ENCODE measurements at places on chromosomes 16 and 17.
A peak's percentile ranks its signal among the peaks of the same experiment; 100 is the strongest.

DNA sequence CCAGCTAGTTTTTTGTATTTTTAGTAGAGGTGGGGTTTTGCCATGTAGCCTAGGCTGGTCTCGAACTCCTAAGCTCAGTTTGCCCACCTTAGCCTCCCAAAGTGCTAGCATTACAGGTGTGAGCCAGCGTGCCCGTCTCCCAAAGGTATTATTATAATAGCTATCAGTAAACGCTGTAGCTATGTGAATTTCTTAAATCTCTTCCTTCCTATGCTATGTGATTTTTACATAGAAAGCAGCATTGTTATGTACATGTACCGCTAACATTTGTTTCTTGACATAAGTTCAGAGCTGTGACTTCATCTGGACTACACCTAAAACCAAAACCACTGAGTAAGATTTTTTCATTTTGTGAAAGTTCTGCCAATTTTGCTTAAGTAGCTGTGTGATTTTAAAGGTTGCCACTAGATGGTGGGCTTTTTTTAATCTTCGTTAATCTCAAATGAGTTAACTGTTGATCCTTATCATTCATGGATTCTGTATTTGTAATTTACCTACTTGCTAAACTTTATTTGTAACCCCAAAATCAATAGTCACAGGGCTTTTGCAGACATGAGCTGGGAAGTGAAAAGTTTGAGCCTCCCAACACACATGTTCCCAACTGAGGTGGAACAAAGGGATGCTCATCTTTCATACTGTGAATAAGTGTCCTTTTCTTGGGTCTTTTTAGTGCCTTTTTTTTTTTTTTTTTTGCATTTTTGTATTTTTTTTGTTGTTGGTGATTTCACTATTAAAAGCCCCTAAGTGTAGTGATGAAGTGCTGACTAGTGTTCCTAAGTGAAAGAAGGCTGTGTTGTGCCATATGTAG lies 21.9 kb downstream of the PRKAR1A start:
- DNase-seq, result no peak

- no peak for DNase-seq
Observed at GRCh38 chr16:31641279-31641678, 113.6 kb downstream of the AHSP start.

DNA sequence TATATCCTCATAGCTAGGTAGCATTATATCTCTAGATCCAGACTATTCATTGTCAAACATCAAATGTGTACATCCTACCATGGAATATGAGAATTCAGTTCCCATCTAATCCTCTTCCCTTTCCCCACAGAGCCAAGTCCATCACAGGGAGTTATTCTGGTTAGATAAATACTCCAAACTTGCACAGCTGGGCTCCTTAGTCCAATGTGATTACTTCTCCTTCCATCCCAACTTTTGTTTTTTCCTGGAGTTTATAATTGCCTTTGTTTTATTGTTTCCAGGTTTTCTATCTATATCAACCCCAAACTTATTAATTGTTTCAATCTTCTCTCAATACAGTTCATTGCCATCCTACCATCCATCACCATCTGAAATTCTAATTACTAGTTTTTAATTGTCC lies 59.9 kb downstream of the MYH11 start:
- DNase-seq, result no peak

DNA sequence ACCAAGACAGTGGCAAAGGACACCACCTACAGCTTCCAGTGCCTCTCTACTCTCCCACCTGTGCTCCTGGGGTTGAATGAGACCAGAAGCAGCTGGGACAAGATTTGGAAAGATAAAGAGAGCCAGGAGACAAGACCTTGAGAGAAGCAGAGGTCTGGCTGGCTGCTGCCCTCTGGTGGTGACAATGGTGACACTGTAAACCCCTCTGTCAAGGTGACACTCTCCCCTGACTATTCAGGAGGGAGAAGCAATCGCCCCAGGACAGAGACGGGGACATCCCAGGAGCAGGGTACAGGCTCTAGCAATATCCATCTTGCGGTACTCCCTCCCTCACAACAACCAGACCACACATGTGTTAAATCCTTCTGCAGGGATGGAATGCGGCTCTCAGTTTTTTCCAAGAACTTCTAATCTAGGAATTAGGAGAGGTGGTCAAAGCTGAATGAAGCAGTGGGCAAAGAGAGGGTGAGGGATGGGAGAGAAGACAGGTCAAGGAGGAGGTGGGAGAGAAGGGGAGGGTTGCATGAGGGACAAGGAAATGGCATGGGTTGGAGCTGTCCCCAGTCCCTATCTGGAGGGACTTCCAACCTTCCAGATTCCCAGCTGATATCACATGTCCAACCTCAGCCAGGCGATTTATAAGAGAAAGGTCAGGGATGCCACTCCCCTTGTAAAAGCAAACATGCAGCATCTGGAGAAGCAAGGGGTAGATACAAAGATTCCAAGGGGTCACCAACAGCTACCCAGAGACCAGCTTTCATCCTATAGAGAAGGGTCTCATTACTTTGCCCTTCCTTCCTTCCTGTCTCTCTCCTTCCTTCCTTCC lies 2.9 kb downstream of the PHOSPHO1 start:
- peak; percentile 60 for DNase-seq

- no peak for DNase-seq
Observed at GRCh38 chr16:13856398-13856797, 63.6 kb upstream of the ERCC4 start.

- no peak for DNase-seq
Observed at GRCh38 chr16:23433261-23433920, 19.6 kb downstream of the COG7 start.

- no peak for DNase-seq
Observed at GRCh38 chr17:78122216-78122930, 6.2 kb downstream of the TMC6 start.

GRCh38 chr17:6075050-6075449 lies 4.9 kb downstream of the WSCD1 start:
- DNase-seq, result no peak

- DNase-seq, result no peak
Observed at GRCh38 chr16:83356266-83356665, 451.5 kb upstream of the HSBP1 start.

Data from activated T-helper 1 cell treated with Interleukin-2 at 50 U/mL for 16 hours (primary cell).